SW 1271 (cell line): ENCODE measurements at places on chromosomes 7 and 10.

GRCh38 chr7:95190515-95190914 lies 133.8 kb downstream of the PON1 start:
- DNase-seq, result no peak

GRCh38 chr7:2670720-2671391 lies 17.1 kb upstream of the AMZ1 start:
- DNase-seq, result peak; percentile 54

DNA sequence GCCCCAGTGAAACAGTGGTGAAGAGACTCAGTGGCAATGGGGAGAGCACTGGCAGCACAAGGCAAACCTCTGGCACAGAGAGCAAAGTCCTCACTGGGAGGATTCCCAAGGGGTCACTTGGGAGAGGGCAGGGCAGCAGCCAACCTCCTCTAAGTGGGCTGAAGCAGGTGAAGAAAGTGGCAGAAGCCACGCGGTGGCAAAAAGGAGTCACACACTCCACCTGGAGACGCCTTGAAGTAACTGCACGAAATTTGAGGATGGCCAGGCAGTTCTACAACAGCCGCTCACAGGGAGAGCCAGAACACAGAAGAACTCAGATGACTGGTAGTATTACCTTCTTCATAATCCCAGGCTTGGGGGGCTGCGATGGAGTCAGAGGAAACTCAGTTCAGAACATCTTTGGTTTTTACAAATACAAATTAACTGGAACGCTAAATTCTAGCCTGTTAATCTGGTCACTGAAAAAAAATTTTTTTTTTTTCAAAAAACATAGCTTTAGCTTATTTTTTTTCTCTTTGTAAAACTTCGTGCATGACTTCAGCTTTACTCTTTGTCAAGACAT lies 574 bp upstream of the IL6 start:
- DNase-seq, result peak; percentile 46

DNA sequence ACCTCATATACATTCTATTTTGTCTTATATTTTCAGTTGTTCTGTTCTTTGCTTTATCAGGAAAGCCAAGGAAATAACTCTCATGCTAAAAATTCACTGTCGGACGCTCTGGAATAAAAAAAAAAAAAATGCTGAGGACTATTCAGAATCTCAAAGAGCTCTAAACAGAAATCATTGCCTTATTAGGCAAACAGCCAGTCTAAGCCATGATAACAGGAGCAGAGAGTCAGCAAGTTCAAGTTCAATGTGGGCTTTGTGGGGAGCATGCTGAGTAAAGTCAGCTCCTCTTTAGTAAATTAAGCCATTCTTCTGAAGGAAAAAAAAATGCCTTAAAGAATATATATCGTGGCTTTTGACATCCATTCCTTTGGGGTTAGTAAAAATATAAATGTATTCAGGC lies 13.6 kb upstream of the FAM13C start:
- DNase-seq, result no peak

GRCh38 chr7:36794689-36795088 lies 70.4 kb upstream of the AOAH start:
- no peak for DNase-seq

- DNase-seq, result peak; percentile 85
Measured at GRCh38 chr7:13988731-13989125, 738 bp downstream of the ETV1 start.

GRCh38 chr10:133298466-133298865 lies 10.2 kb downstream of the TUBGCP2 start:
- DNase-seq, result no peak

- no peak for DNase-seq
Measured at GRCh38 chr7:69110450-69111050, 487.7 kb upstream of the AUTS2 start.

GRCh38 chr7:129790136-129790535 lies 162.6 kb downstream of the UBE2H start:
- no peak for DNase-seq

GRCh38 chr10:78960316-78960800 lies 108.4 kb upstream of the ZMIZ1 start:
- DNase-seq, result no peak

DNA sequence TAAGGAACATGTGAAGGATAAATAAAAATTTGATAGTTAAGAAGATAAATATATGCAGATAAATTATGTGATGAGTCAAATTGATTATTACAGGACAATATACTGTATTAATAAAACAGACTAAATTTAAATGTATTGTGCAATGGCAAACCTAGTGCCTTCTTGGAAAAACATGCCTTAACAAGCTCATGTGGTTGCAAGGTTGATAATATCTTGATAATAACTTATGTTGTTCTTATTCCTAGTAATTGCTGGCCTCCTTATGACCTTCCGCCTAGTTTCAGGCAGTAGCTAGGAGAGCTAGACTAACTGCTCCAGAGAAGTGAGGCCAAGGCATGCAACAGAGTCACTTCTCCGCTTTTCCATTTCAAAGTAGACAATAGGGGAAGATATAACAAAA lies 7.6 kb upstream of the RAB11FIP2 start:
- no peak for DNase-seq

DNA sequence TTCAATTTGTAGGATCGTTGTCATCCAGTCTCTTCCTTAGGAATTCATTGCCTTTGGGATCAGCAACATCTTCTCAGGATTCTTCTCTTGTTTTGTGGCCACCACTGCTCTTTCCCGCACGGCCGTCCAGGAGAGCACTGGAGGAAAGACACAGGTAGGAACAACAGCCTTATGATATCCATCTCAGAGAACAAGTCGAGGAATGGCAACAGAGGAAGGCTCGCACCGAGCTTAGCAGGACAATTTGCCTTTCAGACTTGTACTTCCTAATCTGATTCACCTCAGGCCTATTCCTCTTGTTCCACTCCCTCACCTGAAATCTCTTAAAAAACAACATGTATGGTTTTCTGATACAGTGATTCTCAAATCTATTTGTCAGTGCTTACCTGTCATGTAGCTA lies 29.5 kb downstream of the SLC26A4 start:
- DNase-seq, result no peak

- DNase-seq, result no peak
Measured at GRCh38 chr7:139183878-139184338, 47.1 kb upstream of the UBN2 start.

DNA sequence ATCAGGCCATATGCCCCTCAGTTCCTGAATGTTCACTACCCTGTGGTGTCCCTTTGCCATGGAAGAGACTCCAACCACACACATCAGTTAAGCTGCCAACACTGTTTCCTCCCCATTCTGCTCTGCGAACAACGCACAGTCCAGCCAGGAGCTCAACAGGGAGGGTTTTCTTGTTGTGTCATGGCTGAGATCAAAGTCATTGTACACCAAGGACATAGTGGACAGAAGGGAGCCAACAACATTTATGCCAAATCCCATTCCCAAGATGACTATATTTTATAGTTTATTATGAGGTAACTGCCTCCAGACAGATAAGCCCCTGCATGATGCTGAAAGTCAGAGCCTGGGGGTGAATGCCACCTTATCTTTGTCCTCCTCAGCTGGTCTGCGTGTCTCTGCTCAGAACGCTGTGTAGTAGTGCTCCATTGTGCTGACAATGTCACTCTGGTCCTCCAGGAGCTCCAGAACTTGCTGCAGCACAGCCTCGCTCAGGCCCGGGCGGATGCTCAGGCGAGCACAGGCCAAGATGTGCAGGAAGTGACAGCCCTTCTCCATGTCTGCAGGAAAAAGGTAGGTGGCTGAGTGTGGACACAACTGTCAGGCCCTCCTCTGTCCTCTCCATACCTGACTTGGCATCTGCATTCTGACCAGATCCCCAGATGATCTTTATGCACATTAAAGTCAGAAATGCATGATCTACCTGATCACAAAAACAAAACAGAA lies 27.1 kb upstream of the SH3PXD2A start:
- DNase-seq, result no peak

DNA sequence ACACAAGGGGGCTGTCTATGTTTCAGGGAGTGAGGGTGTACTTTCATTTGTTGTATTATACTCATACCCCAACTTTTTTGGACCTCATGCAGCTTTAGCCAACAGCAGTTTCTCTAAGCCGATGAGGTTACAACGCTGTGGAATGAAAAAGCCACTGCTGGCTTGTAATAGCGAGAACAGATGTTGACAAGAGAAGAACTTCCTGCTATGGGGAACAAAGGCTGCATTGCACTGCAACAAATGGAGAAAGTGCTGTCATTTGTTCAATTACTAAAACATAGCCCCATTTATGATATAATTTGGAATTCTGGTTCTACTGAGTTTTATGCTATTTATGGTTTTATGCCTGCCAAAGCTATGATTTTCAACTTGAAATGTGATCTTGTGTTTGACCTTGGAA lies 104.2 kb upstream of the TMEM72 start:
- no peak for DNase-seq

GRCh38 chr7:135856356-135857144 lies 107.9 kb upstream of the FAM180A start:
- no peak for DNase-seq

- DNase-seq, result peak; percentile 60
Measured at GRCh38 chr10:112471878-112472487, 25.0 kb downstream of the VTI1A start.

- no peak for DNase-seq
Measured at GRCh38 chr10:23192712-23193434, 761 bp downstream of the PTF1A start.

DNA sequence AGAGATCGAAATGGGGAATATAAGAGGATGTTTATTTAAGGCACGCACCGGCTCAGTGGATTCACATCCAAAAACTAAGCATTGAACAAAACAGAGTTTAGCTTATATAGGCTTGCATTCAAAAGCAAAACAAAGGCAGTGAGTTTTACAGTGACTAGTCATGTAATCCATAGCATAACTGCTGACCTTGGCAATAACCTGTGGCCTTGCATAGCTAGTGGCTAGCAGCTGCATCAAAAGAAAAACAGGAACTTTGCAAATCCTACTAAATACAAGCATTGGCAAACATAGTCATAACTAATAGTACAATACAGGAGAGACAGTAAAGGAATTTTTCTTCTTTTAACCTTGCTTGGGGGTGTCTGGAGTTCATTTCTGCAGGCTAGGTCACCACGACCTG lies 9.7 kb upstream of the ZNF485 start:
- DNase-seq, result no peak

- no peak for DNase-seq
Measured at GRCh38 chr10:116891208-116891607, 41.9 kb downstream of the ENO4 start.

DNA sequence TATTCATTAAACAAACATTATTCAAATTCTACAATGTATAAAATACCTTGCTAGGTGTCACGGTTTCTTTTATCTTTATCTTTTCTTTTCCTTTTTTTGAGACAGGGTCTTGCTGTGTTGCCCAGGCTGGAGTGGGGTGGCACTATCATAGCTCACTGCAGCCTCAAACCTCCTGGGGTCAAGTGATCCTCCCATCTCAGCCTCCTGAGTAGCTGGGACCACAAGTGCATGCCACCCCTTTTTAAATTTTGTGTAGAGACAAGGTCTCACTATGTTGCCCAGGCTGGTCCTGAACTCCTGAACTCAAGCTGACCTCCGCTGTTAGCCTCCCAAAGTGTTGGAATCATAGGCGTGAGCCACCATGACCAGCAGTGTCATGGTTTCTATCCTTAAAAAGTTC lies 17.9 kb upstream of the BLOC1S2 start:
- DNase-seq, result no peak

DNA sequence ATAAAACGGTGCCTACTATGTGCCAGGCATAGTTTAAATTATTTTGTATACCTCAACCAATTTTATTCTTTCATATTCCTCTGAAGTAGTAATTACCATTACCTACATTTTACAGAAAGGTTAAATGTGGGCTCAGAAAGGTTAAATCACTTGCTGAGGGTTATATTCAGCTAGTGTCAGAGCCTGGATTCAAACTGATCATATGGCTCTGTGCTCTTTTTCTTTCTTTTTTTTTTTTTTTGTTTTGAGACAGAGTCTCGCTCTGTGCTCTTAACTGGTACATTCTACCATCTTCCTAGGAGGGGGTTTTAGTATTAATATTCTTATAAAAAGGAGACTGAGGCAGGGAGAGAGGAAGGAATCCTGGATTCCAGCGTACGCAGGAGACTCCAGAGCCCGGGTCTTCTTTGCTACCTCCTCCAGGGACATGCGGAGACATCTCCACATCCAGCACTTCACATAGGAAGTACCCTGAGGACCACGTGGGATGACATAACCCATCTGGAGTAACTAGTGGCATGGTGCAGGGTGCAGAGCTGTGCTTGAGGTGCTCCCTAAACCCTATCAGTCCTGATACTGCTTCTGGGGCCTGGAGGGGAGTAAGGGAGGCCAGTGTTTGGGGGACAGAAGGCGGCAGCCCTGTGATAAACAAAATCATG lies 29.6 kb upstream of the ATXN7L1 start:
- DNase-seq, result no peak

- DNase-seq, result no peak
Measured at GRCh38 chr7:149443523-149443922, 17.3 kb downstream of the ZNF777 start.

GRCh38 chr7:45609180-45609579 lies 35.0 kb downstream of the ADCY1 start:
- DNase-seq, result no peak

DNA sequence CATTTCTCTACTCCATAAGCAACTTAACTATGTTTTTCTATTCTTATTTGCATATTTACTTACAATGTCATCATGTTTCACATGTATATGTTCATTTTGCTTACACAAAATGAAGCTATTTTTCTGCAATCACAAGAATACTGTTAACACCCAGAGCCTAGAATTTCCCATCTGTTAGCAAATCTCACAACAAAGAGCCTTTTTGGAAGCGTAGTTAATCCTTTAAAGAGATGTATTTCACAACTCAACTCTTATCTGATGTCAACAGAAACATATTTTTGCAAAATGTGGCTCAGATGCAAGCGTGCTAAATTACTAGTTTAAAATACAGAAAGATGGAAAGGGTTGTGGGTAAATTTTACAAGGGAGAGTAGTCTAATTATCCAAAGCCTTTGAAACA lies 110.6 kb upstream of the COL1A2 start:
- no peak for DNase-seq

DNA sequence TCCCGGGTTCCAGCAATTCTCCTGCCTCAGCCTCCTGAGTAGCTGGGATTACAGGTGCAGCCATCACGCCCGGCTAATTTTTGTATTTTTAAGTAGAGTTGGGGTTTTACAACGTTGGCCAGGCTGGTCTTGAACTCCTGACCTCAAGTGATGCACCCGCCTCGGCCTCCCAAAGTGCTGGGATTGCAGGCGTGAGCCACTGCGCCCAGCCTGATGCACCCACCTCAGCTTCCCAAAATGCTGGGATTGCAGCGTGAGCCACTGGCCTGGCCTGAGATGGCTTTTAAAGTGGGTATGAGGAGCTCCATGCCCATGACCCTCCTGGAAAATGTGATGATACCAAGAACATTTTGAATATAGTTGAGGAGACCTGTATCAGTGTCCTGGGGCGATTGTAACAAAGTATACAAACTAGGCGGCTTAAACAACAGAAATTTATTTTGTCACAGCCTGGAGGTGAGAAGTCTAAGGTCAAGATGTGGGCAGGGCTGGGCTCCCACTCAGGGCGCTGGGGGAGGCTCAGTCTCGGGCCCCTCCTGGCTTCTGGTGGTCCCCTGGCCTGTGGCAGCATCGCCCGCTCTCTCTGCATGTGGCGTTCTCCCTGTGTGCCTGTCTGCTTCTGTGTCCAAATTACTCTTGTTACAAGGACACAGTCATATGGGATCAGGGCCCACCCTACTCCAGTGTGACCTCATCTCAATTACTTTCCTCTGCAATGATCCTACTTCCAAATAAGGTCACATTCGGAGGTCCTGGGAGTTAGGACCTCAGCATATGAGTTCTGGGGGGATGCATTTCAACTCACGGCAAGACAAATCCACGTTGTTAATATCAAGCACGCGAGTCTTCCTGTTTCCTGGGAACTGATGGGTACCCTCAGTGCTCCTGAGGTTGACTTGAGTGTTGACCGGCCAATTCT lies 108.8 kb downstream of the ACTR3B start:
- no peak for DNase-seq

- no peak for DNase-seq
Measured at GRCh38 chr7:40645197-40645596, 510.4 kb downstream of the SUGCT start.
